Brain pericyte (primary cell): ENCODE measurements at places on chromosomes 1 and 21.
A peak's percentile ranks its signal among the peaks of the same experiment; 100 is the strongest.

DNA sequence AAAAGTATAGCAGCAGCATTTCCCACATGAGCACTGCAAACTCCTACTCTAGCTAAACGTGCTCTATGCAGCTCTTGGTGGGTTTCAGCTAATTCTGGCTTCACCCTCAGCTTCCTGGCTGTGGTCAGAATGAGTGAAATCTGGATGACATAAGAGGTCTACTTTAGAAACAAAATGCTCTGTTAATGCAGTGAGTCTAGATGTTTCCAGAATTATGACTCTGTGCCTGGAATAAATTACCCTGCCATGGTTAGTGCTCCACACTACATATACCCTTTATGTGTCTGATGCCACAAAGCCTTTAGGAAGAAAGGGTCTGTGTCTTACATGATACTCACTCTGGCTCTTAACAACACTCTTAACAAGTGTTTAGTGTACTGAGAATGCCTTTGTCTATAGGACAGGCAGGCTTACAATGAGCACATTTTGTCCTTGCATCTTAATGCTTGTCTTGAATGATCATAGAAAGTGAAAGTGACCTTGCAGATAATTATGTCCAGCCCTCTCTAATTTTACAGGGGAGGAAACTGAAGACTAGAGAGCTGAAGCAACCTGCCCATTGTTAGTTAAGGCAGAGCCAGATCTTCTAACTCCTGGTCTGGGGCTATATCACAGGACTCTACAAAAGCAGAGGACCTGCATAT, 9.2 kb downstream of the S100A10 start:
- no peak for DNase-seq

- no peak for DNase-seq
Observed at GRCh38 chr1:156926175-156926574, 5.7 kb downstream of the LRRC71 start.

DNA sequence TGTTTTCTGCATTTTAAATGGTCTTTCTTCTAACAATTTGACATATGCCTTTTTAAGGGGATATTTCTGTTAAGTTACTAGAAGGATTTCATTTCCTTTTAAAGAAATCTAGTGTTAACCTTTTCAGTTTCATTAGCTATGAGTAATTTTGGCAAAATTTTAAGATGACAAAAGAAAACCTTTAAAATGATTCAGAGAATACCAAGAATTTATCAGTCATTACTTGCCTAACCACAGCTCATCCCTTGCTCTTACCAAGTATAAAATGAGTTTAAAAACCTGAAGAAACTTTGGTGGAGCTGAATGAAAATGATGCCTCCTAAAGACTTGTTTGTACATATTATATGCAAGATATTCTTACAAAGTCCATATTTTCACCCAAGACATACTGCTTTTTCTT, 101.7 kb downstream of the NEK7 start:
- DNase-seq, result no peak

DNA sequence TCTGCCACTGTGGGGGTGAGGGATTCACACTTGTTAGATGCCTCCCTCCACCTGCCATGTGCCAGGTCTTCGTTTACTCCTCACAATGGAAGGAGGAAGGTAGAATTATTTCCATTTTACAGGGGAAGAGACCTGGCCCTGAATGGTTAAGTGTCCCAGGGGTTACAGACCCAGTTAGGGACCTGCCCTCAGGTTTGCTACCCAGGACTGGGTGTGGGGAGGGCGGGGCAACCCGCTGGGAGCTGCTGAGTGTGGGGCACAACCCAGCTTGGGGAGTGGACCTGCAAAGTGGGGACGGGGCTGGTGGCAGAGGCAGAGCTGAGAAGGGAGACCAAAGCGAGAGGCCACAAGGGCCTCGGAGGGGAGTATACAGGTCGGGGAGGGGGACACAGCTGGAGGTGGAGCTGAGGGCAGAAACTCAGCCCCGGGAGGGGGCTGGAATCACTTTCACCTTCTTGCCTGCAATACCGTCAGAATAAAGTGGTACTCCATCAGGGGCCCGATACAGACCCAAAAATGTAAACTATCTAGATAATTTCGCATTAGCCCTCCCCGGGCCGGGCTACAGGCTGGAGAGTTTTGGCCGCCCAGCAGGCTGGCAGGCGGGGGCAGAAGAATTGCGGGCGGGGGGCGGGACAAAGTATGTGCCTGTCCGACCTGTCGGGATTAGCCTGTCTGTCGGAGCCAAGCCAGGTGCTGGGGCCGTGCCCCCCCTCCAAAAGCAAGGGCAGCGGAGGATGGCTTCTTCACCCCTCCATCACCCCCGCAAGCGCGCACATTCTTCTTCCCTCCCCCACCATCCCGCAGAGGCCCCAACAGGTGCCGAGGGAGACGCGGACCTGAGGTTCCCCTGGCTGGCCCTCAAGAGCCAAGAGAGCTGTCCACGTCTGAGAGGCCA, 1.4 kb downstream of the RSPO1 start:
- DNase-seq, result no peak

- DNase-seq, result no peak
Observed at GRCh38 chr1:41385398-41386195, 24.4 kb downstream of the FOXO6 start.

DNA sequence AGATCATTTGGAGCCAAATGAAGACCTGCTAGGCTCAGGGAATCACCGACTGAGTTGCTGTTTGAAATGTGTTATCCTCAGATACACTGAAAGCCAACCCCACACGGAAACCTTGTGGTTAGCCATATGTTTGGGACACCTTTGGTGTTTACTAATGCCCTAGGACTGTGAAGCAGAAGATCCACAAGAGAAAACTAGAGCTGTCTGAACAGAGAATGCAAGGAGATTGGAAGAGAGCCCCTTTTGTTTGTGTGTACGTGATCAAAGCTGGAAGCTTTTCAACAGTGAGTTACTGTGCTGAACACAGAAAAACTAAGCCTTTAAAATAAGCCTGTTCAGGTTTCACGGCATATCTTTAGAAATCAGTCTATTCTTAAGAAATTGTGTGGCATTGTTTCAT, 908.2 kb upstream of the ADGRL2 start:
- DNase-seq, result no peak

- DNase-seq, result no peak
Observed at GRCh38 chr1:43036932-43037331, 78.3 kb upstream of the SLC2A1 start.

DNA sequence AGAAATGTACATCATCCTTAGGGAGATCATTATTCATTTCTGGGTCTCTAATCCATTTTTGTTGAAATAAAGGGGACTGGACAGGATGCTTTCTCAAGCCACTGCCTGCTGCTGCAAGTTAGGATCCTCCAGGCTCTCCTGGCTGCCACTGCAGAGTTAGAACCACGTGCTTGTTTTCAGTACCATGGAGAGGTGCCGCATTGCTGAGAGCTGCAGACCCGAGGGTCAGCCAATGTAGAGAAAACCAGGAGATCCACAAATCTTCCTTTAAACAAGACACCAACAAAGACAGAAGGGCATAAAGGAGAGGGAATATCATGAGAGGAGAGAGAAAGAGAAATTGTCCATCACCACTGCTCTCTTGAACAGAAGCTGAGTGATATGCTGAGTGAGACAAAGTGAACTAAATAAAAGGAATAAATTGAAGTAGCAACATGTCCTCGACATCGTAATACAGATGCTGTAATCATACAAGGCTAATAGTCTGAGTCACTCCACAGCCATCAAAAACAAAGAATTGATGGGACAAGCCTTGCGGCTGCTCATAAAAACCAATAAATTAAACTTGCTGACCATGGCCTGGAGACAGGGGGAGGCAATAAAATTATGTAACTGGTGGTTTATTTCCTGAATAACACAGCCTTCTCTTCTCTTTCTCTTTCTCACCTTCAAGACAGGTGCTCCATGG, 255.7 kb downstream of the OMA1 start:
- DNase-seq, result no peak

- DNase-seq, result peak; percentile 85
Observed at GRCh38 chr1:59750328-59751003, 64.3 kb upstream of the HOOK1 start.

- no peak for DNase-seq
Observed at GRCh38 chr1:55926906-55927471, 652.4 kb downstream of the PLPP3 start.

DNA sequence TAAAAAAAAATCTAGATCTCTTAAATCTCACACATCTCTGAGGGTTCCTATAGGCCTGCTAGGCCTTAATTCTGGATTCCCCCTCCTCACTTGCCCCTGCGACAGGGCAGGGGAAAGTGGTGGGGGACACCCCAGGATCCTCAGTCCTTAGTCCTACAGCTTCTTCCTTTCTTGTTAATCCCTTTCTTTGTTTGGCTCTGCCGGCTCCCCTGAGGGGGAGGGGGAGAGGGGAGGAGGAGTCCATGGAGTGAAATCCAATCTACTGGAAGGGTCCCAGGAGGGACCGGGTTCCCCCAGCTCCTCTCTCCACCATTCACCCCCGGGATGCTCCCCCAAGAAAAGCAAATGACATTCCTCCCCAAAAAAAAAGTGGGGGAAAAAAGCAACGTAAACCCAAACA, 8.5 kb downstream of the MEX3A start:
- DNase-seq, result no peak

DNA sequence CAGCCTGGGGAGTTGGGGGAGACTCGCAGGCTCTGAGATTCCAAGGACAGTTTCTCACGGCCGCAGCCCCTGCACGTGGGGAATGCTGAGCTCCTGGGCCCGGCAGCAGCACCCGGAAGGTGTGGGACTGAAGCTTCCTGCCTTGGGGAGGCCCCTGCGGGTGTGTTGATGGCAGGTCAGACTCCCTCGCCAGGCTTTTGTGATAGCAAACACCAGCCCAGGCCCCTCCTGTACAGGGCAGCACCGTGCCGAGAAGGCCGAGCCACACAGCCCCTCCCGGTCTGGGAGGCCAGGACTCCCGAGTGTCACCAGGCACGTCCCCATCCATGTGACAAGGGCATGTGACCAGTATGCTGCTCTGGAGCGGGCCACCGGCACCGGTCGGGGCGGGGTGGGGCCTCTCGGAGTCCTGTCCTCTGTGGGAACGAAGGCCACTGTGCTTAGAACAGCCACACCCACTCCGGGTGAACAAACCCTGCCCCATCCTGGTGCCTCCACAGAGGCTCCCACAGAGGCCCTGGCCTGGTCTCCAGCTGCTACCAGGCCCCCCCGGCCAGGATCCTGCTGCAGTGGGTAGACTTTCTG, 31.1 kb upstream of the ARHGEF16 start:
- DNase-seq, result no peak

DNA sequence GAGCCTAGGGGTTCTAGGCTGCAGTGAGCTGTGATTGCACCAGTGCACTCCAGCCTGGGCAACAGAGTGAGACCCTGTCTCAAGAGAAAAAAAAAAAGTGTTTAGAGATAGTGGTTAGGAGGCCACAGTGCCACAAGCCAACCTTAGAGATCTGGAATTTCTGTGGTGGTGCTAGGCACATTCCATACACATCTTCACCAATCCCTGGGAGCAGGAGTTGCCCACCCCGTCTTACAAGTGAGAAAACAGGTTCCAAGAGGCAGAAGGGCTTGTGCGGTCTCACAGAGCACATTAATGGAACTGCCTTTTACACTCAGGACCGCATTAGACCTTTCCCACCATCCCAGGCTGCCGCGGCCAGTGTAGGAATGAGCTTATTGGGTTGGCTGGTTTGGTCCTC, 93.2 kb downstream of the EPHB2 start:
- no peak for DNase-seq

DNA sequence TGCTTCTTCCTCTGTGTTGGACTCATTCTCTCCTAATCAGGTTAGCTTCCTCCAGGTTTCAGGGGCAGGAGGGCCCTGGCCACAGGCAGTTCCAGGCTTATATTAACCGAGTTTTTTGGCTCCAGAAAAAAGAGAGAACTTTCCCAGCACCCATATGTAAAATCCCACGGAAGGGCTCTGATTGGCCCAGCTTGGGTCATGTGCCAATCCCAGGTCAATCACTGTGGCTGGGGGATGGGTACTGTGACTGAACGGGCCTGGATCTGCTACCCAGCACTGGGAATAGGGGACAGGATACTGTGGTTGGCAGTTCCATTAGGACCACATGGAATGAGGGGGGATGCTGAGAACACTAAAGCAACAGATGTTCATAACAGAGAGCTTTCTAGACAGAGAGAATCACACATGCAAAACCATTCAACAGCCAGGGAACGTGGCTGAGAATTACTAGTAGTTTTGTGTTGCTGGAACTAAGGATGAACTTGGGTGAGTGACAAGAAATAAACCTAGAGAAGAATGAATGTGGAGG, 51.1 kb upstream of the NEK2 start:
- no peak for DNase-seq

- no peak for DNase-seq
Observed at GRCh38 chr1:97806996-97807520, 113.8 kb downstream of the DPYD start.

DNA sequence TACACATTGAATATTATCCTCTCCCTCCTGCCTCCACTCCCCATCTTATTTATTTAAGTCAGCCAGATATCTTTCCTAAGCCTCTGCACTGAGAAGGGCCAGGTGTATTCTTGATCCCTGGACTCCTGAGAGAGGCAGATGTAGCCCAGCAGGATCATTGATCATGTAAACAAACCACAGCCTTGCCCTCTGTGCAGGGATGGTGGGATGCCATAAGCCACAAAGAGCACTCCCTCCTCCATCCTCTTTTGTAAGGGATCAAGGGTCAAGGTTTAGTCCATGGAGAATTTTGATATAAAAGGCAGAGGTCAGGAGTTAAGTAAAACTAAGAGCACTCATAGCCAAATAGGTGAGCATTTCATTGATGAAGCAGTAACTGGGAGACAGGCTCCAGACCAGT, 17.3 kb downstream of the PHGDH start:
- no peak for DNase-seq

DNA sequence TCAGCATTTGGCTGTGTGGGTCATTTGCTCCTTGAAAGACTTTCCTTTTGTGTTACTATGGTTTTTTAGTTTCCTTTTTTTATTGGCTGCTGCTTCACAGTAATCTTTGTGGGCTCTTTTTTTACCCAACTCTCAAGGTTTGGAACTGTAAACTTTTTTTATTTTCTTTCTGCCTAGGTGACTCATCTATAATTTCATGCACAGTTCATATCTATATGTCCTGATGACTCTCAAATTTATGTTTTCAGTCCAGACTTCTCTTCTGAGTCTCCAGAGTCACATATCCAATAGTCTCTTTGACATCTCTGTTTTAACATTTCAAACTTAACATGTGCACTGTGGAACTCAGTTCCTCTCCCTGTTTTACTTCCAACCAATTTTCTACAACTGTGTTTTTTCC, 83.4 kb downstream of the ATF6 start:
- no peak for DNase-seq

- DNase-seq, result peak; percentile 17
Observed at GRCh38 chr1:78145105-78145580, 99.4 kb downstream of the GIPC2 start.

- DNase-seq, result no peak
Observed at GRCh38 chr1:22508329-22508728, 55.0 kb upstream of the EPHA8 start.

- no peak for DNase-seq
Observed at GRCh38 chr1:70140343-70140742, 65.0 kb downstream of the LRRC40 start.
